GM23248 (cell line): ENCODE measurements at places on chromosomes 5 and 9.
A peak's percentile ranks its signal among the peaks of the same experiment; 100 is the strongest.

DNA sequence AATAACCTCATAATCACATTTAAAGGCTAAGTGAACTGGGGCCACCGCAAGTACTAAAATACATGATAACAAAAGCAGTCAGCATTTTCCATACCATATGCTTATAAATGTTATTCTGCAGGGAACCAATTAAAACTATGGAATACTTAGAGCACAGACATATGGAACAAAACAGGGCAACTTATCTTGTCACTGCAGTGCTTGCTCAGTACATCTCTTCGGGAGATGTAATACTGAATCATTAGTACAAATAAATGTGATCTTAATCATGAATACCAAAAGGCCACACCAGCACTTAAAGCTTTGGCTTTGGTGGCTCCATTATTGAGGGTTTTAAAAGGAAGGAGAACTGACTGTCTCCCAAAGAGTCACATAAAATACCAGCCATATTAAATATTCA, 32.1 kb downstream of the PRUNE2 start:
- DNase-seq = peak; percentile 44

DNA sequence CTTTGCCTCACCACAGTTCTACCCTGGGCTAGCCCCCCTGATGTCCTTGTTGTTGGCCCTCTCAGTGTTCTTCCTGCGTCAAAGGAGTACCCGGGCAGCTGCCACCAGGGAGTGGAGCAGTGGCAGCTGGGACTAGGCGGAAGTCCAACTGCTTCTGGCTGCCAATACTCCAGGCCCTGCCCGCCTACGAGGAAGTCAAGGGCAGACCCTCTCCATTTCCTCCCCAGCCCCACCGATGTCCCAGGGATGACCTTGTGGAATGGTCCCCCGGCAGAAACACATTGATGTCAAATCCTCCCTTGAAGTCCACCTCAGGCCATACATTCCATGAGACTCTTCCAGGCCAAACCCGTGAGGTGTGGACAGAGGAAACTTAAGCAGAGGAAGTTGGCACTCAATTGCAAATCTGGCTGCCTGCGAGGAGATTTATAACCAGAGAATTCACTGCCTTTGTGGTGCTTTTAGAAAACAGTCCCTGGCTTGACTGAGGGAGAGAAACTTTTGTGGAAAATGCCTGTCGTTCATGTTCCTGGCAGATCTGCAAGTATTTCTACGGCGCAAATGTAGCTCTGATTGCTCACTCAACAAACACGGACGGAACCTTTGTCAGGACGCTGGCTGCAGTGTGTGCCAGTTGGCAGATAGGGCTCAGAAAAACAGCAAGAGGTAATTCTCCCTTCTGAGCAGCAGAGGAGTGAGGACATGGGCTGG, 339.7 kb downstream of the RAB3C start:
- DNase-seq = peak; percentile 75

GRCh38 chr9:121937240-121937639, 155.9 kb downstream of the TTLL11 start:
- no peak for DNase-seq

GRCh38 chr9:82419696-82420486, 431.3 kb downstream of the SPATA31D1 start:
- DNase-seq = no peak

GRCh38 chr9:98943682-98944056, at the start of gene COL15A1:
TSS of gene COL15A1 (plus strand) at chr9:98943907. CDS start at chr9:98944062, 155 bp downstream.
- peak; percentile 61 for DNase-seq

DNA sequence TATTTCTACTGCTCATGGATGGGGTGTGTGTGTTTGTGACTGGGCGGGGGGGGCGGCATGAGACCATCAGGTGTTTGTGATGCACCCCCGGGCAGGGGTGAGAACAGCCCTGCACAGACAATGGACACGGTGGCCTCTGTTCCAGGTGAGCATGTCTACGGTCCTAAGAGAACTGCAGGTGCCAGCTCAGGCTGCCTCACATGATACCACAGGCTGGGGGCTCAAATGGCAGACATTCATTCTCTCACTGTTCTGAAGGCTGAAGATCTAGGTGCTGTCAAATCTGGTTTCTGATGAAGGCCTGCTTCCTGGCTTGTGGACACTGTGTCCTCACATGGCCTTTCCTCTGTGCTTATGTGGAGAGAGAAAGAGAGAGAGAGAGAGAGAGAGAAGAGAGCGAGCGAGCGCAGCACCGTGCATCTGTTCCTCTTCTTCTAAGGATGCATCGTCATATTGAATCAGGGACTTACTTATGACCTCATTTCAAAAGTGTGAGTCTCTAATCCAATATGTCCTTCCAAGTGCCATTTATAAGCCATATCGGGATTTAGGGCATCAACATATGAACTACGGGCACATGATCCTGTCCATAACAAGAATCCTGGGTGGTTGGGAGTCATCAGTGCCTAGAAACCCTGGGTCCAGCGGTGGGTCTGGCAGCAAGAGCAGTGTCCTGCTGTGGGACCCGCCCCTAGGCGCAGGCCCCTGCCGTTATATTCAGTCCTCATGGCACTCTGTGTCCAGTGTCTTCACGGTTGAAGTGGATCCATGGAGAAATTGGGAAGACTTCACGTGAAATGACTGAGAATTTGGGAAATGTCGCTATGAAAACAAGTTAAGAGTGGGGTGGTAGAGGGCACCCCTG, 42.5 kb downstream of the NXNL2 start:
- DNase-seq = no peak

DNA sequence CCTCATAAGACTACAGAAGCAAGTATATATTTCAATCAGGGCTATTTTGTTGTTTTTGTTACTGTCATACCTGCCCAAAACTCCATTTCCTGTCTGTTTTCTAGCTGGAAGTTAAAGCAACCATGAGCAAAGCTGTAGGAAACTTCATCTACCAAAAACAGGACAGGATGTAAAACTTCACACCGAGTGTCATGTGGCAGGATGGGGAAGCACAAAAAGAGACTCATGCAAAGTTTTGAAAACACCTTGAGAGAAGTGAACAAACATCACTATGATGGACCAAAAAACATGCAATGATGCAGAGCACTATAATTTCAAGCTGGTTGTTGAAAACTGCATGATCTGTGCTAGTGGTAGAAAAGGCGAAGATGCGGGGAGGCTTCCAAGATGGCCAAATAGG, 6.3 kb upstream of the GZMA start:
- no peak for DNase-seq

- DNase-seq = no peak
Measured at GRCh38 chr5:150081541-150082283, 4.6 kb downstream of the CSF1R start.

DNA sequence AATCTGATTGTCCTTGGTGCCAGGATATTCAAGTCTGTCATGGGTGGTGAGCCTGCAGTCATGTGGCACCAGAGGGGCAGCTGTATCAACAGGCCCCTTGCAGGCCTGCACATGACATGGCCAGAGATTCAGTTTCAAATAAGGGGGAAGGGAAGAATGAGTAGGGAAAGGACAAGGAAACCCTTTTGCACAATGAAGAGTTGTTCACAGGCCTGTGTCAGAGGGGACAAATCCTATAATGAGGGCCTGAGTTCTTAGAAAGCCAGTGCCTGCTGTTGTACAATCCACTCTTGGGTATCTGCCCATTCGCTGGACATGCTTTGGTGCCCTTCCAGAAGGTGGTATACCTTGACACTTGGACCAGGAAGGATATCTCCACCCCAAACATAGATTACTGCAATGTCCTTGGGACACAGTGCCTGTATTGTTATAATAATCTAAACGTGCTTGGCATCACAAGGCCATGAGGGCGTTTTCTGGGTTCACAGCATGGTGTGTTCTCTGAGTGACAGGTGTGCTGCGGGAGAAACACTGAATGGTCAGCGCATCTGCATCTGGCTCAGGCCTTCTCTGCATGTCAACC, 1.9 kb upstream of the TMEM171 start:
- DNase-seq = no peak

GRCh38 chr9:133683586-133684120, 47.5 kb downstream of the DBH start:
- DNase-seq = peak; percentile 26

DNA sequence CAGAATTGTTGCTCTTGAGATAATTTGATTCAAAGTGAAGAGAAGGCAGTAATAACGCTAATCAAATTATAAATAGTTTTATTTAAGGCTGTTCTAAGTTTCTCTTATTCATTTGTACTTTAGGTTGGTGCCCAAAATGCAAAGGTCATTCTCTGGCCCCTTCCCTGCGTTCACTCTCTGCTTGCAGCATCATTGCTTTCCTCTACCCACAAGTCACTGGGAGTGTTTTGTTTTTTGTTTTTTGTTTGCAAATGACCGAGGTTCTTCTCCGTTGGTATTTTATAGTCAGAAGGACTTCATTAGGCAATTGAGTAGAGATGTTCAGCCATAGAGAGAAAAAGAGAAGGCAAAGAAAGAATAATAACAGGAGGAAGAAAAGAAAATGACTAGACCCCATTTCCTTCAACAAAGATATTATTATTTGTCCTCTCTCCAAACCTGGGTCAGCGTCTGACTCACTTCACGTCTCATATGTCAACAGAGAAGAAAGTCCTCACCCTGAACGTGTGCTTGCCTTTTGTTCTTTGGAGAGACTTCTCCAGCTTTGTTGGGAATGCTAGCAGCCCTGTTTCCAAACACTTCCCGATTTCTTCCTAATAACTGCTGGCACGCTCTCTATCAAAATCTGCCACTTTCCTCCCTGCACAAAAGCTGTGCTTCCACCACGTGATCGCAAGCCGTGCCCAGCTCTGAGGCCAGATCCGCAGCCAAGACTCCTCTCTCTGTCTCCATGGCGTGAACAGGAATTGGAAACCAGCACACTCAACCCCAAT, 119.8 kb downstream of the EBF1 start:
- peak; percentile 79 for DNase-seq

DNA sequence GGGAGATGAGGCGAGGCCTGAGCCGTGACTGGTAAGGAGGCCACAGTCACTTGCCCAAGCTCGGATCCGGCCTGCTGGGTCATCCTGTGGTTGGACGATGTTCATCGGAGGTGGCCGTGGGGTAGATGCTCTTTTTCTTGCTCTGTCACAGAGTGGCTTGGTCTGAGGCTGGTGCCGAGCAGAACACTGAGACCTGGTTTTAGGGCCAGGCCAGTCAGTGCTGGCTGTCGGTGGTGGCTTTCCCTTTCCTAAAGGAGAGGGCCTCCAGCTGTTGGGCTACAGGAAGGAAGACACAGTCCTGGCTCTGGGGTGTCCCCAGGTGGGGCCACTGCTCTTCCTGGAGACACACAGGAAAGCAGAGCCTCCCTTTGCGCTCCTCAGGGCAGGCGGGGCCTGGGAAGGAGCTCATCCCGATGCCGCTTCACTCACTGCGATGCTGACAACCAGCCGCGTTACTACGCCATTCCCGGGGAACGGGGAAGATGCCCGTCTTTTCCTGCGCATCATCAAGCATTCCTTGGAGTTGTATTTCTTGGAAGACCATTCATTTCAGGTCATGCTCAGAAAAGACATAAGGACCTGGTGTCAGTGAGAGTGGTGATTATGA, 254.8 kb upstream of the IRX4 start:
- DNase-seq = no peak

- peak; percentile 75 for DNase-seq
Measured at GRCh38 chr5:101429241-101429640, 526.2 kb upstream of the ST8SIA4 start.

- no peak for DNase-seq
Measured at GRCh38 chr5:141258948-141259347, 13.8 kb downstream of the PCDHB15 start.

DNA sequence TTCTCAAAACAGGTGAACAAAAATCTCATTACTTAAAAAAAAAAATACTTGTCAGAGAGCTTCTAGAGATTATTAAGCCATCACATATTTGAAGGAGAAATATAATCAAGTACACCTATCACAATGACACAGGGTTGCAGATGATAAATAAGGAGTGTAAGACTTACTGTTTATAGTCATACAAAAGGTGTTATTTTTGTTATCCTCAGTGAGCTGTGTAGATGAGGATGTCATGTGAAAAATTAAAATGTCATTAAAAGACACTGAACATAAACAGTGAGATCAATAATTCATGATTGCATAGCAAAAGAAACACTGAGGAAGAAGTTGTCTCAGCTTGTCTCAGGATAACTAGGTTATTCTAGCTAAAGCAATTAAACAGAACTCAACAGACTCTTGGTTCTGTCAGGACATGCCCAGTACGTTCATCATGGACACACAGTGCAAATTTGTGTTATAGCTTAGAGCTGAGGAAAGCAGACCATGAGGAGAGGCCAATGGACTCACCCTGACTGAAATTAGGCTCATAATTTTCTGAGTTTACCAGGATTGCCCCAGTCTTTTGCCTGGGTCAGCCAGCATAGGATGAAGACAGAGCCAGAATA, 1162.6 kb upstream of the C9orf72 start:
- no peak for DNase-seq

DNA sequence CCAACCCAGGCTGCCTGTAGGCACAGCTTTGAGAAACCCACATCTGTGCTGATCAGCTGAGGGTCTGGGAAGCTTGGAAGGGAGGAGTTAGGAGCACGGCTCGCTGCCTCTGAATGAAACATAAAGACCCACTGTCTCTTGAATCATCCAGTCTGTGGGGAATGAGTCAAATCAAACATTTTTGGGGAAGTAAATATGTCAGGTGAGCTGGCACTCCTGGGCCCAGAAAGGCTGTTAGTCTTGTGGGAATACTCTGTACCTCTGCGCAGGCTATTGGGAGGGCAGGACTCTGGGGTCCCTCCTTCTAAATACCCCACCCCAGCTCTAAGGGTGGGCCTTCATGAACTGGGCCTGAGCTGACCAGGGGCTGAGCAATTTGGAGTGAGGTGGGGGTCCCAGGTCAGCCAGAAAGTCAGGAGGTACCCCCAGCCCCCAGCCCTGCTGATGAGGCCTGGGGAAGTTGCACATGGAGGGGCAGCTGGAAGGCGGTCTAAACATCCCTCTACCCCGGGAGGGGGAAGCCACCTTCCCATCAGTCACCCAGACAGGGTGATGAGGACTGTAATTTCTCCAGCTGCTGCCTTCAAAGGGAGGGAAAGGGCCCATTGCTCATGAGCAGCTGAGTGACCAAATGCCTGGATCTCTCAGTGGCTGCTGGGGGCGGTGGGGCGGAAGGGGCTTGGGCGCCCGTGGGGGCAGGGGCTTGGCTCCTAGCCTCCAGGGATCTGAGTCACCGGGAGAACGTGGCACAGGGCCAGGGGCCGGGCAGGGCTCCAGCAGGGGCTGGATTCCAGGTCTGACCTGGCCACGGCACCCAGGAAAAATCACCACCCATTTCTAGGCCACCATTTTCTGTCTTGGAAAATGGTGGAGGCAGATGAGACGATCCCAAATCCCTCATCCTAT, 10.8 kb downstream of the FIBCD1 start:
- peak; percentile 64 for DNase-seq

- DNase-seq = no peak
Measured at GRCh38 chr5:163190283-163190682, 247.1 kb upstream of the CCNG1 start.
